ENCODE measurements at places on chromosomes 5 and 9.

DNA sequence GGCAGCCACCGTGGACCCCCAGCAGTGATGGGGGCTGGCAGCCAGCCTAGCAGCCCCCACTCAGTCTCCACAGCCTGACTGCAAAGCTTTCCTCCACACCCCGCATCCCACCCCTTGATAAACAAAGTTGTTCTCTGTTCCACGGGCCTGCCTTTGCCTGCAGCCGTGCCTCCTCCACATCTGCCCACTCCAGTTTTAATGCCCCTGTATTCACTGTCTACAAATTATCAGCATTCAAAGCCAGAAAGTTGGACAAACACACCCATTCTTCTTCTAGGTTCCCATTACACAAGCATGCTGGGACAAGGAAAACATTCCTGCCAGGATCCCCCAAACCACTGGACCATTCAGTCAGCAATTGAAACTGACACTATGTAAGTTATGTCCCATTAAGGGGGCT is 23.0 kb upstream of the NR5A1 start:
- DNase-seq, result no peak

- DNase-seq, result no peak
Measured at GRCh38 chr5:73131711-73132425, 11.5 kb downstream of the TMEM171 start.

GRCh38 chr5:72512593-72512860 is 5.3 kb upstream of the ZNF366 start:
- DNase-seq, result no peak

- DNase-seq, result no peak
Measured at GRCh38 chr5:105134328-105134727, 1571.7 kb upstream of the NUDT12 start.

- DNase-seq, result peak; percentile 74
Measured at GRCh38 chr5:42377496-42377895, 45.7 kb upstream of the GHR start.

- DNase-seq, result no peak
Measured at GRCh38 chr5:165410476-165410875, 1905.1 kb downstream of the MAT2B start.

DNA sequence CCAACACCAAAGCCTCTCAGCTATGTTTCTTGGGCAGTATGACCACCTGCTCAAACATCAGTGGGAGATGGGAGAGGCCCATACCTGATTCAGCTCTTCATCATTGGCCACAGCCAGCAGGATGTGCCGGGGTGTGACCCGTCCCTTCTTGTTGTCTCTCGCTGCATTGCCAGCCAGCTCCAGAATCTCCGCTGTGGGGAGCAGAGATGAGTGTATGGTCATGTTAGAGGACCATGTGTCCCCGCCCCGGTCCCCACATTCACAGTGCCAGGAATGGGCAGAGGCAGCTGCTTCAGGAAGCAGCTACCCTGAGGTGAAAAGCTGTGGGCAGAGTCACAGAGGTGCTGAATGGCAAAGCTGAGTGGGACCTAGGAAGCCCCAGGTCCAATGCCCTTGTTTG is 29.1 kb downstream of the MACROH2A1 start:
- DNase-seq, result no peak

DNA sequence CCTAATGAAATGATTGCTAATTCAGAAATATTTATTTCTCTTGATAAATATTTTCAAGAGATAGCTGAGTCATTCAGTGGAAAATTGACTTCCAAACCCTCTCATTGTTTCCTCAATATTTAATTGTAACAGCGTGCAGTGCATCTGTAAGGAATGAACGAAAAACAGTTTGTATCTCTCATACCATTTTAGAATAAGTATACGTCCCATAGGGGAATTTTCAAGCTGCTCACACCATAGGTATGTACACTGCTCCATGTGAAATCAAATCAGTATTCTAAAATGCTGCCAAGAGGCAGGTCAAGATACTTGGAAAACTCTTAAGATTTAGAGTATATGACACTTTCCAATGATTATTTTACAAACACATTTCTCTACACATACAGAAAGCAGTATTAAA is 202.2 kb downstream of the ARL15 start:
- DNase-seq, result no peak

DNA sequence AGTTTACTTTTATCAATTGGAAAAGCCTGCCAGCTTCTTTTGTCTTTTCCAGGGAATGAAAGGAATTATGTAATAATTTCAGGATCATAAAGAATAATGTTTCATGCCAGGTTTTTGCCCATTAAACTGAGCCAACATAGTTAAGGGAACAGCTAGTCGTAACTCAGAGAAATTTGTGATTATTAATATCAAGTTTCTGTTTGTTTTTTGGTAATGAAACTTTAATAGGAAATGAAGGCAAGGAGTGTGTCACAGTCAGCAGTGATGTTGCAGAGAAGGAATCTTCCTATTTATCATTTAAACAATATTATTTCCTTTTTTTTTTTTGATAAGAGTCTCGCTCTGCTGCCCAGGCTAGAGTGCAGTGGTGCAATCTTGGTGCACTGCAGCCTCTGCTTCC is 10.7 kb downstream of the NFIL3 start:
- no peak for DNase-seq

DNA sequence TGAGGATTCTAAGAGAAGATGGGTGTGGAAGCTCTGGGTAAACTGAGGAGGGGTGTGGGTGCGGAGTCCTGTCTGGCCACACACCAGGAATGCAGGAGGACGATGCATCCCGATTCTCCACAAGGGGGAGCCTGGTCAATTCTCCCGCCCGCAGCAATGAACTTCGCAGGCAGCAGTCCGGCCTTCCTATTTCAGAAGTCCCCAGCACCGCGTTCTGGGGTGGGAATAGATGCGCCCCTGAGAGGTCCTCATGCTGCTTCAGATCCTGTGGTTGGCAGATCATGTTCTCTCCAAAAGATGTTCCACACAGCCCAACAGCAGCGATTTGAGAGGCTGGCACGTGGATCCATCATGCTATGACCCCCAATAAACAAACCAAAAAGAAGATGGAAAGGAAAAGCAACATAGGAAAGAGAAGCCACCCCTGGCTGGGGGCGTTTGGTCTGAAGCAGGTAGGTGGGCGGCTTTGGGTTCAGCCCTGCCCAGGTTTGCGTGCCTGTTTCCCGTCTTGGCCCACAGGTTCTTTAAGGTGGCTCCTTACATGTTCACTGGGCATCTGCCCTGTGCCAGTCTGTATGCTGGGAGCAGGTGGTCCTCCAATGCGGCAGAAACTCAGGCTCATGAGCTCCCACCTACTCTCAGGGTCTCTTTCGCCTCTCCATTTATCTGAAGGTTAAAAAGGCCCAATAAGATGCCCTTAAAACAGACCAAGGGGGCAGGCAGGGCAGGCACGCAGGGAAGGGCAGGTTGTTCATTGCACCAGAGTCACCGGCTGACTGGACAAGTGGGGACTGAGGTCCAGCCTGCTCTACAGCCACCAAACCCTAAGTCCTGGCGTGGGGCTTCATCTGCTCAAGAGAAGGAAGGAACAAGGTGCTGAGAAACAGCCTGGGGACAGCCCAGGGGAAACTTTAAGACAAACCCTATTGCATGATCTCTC is 171.6 kb downstream of the PAX5 start:
- no peak for DNase-seq

DNA sequence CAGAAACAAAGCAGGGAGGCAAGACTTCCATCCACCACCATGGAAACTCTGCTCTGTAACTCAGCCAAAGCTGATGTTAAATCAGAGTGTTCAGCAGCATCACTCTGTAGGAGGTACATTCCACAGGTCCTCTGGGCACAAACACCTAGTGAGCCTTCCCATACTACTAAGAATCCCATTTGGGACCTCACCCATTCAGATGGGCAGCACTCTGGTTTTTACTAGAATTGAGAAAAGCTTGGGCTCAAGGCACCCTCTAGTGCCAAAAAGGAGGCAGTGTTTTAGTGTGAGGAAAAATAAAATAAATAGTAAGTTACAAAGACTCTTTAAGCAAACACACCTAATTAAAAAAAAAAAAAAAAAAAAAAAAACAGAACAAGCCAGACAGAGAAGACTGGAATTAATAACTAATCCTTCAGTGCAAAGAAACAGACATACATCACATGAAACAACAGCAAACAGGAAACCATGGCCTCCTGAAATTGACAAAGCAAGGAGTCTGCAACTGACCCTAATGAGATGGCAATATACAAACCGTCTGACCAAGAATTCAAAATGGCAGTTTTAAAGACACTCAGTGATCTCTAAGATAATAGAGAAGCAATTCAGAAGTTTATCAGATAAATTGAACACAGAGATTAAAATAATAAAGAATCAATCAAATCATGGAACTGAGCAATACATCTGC is 159.5 kb downstream of the GNA14 start:
- DNase-seq, result no peak

DNA sequence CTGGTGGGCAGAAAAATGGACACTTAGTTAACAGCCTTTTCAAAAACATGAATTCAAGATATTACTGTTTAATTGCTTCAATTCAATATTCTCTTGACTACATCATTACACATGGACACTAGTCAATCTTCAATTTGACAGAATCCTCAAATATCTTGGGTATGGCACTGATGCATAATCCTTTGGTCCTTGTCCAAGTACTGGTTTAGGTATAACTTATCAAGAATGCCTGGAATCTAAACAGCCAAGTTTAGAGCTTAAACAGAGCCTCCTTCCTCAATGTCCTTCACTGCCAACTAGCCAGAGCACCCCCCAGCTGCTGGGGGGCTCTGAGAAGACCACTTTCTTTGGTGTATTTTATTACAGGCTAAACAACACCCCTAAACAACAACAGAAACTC is 61.6 kb upstream of the ERCC6L2 start:
- no peak for DNase-seq

DNA sequence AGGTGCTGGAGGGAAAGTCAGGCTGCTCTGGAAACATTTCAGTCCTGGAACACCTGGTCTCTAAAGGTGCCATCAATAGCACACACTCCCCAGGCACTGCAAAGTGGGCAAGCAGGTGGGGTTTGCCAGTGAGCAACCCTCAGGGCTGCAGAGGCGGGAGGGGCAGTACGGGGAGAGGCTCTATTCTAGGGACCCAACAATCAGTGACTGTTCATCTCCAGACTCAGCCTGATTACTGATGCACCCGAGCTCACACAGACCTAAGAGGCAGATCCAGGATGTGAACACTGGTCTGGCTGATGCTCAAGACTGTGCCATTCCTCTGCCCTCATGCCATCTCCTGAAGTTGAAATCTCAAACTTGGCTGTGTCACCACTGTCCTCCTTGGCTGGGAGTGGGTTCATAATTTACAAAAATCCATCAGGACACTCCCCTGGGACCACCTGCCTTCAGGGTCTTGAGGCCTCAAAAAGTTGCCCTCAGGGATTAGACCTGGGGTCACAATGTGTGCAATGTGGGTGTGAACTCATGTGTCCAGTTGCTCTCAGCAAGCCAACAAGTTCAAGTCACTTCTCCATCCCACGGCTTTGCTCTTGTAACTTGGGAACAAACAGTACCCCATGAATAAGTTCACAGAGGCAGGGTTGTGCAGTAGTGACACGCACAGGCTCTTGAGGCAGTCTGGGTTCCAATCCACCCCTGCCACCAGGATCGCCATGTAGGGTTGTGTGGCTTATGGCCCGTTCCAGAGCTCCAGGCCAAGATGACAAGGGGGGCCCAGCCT is 19.9 kb upstream of the KCNMB1 start:
- no peak for DNase-seq

GRCh38 chr5:75306746-75307145 is 30.3 kb upstream of the HMGCR start:
- no peak for DNase-seq

GRCh38 chr5:138841531-138841930 is 33.6 kb downstream of the LRRTM2 start:
- DNase-seq, result no peak

GRCh38 chr5:109931049-109931780 is 241.5 kb downstream of the MAN2A1 start:
- no peak for DNase-seq

- no peak for DNase-seq
Measured at GRCh38 chr9:129102791-129103594, 7.6 kb downstream of the CRAT start.

DNA sequence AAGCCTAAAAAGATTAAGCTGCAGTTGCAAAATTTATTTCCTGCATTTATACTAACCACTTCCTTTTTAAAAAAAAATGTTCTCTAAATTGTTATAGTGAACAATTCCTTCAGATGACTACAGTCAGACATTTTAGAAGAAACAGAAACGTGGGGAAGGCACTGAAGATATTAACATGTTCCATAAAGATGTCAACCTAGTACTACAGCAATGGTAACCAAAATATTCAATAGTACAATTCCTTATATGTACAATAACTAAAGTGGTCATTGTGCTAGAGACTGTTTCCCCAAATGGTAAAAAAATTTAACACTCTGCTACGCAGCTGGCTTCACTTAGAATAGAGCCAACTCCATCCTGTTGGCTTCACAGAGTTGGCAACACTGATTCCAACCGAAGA is 97.7 kb downstream of the FNBP1 start:
- DNase-seq, result no peak

- peak; percentile 17 for DNase-seq
Measured at GRCh38 chr9:128987805-128988204, 40.3 kb downstream of the NUP188 start.

DNA sequence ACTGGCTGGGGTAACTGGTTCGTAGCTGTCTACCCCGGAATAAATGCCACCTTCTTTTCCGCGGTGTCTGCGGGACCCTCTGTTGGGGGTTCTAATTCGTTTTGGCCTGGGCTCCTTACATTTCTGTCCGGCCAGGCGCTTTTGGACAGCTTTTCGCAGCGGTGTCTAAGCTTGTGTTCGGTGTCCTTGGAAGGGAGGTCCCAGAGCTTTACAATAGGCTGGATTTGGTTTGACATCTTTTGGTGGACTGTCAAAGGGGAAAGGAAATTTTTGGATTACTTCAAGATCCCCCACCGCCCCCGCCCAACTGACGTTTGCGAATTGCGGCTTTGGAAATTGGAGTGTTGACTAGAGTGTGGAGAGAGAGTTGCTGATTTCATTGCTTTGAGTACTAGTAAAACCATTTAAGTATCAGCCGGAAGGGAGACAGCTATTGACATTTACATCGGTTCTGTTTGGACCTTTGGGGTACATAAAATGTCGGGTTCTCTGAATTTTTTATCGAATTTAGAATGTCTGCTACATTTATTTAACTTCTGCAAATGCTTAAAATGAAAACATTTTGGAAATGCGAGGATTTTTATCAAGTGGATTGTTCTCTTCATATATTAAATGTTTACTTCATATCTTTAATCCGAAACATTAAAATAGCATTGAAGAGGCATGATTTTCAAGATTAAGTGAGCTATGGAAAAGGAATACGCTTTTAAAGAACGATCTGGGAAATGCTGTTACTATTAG is 4.7 kb upstream of the PURA start:
- no peak for DNase-seq

DNA sequence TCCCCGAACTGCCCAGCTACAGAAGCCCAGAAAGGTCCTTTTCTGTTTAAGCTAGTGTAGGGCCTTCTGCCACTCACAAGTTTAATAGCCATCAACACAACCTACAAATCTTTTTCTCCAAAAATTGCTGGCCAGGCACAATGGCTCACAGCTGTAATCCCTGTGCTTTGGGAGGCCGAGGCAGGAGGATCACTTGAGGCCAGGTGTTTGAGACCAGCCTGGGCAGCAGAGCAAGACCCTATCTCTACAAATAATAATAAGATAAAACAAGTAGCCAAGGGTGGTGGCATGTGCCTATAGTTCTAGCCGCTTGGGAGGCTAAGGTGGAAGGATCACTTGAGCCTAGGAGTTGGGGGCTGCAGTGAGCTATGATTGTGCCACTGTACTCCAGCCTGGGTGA is 176.4 kb downstream of the HSD17B3 start:
- no peak for DNase-seq

All from pulmonary artery endothelial cell (primary cell).